ENCODE measurements at places on chromosomes 4 and X.

DNA sequence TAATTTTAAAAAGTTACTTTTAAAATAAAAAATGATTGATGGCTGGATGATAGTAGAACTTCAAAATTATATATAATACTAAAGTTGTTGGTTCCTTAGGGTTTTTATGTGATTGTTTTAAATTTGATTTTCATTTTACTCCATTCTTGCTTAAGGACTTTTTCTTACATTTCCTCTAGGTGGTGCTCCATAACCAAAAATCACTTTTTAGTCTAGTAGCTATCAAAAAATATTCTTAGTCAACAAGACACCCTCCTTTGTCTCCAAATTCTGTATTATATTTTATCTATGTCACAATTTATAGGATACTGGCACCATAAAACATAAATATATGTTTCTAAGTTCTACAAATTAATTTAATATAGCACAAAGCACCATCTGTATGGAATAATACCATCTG is 67.2 kb upstream of the BRWD3 start:
- DNase-seq, result peak; percentile 36

- no peak for DNase-seq
Measured at GRCh38 chr4:48172651-48173050, 38.6 kb upstream of the TXK start.

- DNase-seq, result no peak
Measured at GRCh38 chr4:100823993-100824323, 306.1 kb upstream of the EMCN start.

DNA sequence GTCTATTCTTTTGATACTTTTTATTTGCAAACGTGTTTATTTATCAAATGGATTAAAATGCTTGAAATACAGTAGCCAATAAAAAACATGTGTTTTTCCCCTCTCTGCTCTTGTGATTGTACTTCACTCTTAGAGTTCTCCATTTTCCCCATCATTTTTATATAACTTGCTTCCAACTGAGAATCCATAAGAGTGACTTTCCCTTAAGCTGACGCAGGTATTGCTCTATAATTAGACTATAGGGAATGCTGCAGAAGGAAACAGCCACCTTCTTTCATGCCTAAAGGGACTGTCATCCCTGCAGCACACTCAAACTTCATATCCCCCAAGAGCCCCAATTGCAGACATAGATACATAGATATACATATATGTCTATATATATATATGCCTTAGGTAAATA is 456.9 kb downstream of the ADGRL3 start:
- DNase-seq, result no peak

DNA sequence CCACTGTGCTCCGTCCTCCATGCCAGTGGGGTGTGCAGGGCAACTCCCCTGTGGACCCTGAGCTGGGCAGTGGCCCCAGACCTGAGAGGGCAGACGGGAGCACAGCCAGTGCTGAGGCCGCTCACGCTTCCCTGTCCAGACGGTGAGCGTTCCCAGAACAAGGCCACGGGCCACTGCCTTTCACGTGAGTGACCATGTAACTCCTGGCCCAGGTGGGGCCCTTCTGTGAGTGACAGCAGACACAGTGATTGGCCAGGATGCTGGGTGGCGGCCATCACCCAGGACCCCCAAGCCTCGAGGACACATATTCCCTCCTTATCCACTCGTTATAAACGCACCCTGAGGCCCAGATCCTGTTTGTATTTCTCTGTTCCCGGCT is 10.5 kb downstream of the NSG1 start:
- no peak for DNase-seq

GRCh38 chr4:182921608-182922007 is 4.4 kb upstream of the DCTD start:
- no peak for DNase-seq

- DNase-seq, result no peak
Measured at GRCh38 chr4:74319470-74319869, 11.2 kb downstream of the EPGN start.

DNA sequence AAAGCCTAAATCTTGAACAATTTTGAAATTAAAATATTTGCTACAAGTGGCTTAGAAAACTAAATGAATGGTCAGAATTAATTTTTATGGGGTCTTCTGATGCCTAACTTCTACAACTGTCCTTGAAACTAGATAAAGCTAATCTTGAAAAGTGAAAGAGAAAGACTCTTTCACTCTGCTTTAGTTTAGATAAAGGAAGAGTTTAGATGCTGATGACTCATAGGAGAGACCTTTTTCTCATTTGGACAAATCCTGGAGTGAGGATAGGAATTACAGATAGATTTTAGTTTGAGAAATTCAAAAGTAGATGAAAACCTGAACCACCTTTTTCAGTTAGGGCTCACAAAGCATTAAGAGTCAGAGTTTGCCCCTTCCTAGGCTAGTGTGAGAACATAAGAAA is 342.3 kb upstream of the GRID2 start:
- peak; percentile 20 for DNase-seq

GRCh38 chrX:134948333-134949241 is 42.2 kb upstream of the SMIM10 start:
- peak; percentile 62 for DNase-seq

- DNase-seq, result no peak
Measured at GRCh38 chr4:64516176-64516575, 106.9 kb upstream of the TECRL start.

GRCh38 chr4:30789219-30789671 is 69.1 kb downstream of the PCDH7 start:
- DNase-seq, result no peak

DNA sequence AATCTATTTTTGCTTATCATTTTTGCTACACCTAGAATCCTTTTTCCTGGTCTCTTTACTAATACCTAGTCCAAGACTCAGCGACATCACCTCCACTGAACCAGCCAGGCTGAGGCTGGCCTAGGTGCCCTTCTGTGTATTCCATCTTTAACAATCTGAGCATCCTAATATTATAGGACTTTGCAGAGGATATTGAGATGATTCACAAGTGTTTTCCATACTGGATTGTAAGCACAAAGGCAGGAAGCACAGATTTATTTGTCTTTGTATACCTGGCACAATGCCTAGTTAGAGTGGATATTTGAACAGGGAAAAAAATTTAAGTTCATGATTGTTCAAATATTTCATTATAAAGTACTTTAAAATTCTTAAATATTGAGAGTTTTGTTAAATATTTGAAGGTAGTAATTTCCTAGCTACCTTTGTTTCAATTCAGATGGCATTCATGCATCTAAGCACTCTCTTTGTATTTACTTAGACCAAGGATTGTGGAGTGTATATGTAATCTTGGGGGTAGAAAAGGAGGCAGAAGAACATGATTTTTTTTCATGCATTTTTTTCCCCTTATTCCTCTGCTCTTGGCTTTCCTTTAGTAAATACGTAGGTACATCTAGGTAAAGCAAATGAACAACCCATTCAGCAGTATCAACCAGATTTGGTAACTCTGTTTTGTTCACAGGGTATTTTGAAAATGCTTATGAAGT is 18.4 kb downstream of the SMARCA5 start:
- DNase-seq, result no peak

GRCh38 chr4:184384056-184384809 is 90.1 kb downstream of the IRF2 start:
- DNase-seq, result peak; percentile 94

DNA sequence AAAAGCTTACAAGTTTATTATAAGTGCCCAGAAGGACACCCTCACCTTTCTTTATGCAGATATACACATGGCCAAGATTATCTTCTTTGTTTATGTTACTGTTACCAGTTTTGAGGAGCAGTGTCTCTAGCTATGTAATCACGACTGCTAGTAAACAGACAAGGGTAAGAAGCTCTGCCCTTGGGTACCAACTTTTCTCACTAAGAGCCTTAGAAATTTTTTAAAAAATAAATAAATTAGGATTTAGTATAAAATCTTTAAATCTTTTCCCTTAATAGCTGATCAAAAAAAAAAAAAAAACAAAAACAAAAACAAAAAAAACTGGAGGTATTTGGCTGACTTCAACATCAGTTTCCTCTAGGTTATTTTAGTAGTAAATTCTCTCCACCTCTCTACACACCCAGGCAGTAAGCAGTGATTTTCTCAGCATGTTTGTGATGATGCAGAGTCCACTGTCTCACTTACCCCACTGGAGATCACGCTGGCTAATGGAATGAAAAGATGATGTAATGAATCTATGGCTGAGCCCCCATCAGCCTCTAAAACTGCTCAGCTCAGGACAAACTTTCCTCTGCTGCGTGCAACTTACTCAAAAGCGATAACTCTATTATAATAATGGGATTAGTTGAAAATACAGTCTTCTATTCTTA is 125.9 kb downstream of the FRYL start:
- no peak for DNase-seq

- no peak for DNase-seq
Measured at GRCh38 chrX:153547195-153547594, 29.8 kb downstream of the ATP2B3 start.

GRCh38 chrX:69430785-69431184 is 73.3 kb upstream of the NALF2 start:
- no peak for DNase-seq

- DNase-seq, result peak; percentile 88
Measured at GRCh38 chrX:43654431-43655150, 1.5 kb upstream of the MAOA start.

DNA sequence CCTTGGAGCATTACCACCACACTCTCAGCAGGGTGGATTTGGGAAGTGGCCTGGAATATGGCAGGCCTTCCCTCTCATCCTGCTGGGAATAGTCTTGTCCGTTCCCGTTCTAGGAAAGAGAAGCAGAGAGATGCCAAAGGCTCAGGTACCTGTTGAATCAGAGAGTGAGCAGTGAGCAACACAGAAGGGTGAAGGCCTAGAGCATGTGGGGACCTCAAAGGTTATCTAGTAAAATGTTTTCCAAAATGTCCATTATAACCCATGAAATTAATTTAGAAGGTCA is 30.8 kb downstream of the SLC16A2 start:
- DNase-seq, result no peak

GRCh38 chr4:167883266-167883665 is 209.1 kb upstream of the ANXA10 start:
- no peak for DNase-seq

GRCh38 chr4:172865103-172865502 is 303.5 kb upstream of the GALNT7 start:
- no peak for DNase-seq

DNA sequence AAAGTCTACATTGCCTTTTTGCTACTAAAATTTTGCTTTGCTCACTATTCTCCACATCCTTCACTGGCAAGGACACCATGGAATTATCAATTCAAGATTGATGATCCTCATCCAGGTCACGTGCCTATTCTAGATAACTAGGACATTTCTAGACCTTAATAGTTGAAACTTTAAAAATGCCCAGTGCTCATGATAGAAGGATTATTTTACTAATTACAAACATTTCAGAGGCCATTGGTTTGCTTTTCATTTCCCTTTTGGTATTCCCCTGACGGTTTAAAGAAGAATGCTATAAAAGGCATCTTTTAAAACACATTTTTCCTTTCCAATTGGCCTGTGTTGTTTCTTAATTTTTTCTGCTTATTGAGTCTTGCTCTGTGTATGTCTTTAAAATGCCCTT is 249.4 kb downstream of the NDST4 start:
- no peak for DNase-seq

DNA sequence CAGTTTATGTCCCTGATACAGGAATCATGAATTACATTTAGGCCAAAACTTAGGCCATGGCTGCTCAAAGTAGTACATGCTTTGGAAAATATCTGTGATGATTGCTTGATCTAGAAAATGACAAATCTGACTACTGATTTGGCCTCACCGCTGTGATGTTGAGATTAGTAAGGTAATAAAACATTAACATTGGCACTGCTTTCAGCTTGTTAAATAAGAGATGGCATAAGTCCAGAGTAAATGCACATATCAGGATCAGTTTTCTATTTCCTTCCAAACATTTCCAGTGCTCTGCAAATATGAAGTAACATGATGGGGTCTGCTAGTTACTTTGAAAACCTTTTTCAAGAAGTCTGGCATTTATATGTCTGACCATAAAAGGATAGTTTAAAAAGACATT is 687.3 kb upstream of the ACTRT1 start:
- no peak for DNase-seq

DNA sequence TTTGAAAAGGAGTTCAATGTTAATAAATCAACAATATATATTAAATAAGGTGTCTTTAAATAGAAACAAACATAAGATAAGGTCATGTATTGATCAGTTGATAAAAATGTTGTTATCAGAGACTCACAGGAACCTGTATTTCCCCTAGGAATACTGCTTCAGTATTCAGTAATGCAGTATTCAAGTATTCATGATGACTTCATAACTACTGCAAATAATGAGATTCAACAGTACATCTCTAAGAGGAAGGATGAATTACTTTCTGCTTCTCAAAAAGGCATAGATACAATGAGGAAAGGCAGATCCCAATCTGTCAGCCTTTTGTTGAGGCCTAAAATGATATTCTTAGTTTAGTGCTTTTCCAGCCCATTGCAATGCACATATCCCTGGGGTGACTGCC is 73.7 kb downstream of the MAGEB17 start:
- DNase-seq, result no peak

- peak; percentile 8 for DNase-seq
Measured at GRCh38 chr4:4323705-4324534, 33.9 kb downstream of the ZBTB49 start.

- DNase-seq, result no peak
Measured at GRCh38 chr4:171582961-171583581, 230.1 kb upstream of the GALNTL6 start.

GRCh38 chrX:39301036-39301435 is 499.8 kb downstream of the MID1IP1 start:
- DNase-seq, result no peak

- DNase-seq, result peak; percentile 35
Measured at GRCh38 chr4:139184129-139184528, 7.1 kb upstream of the ELF2 start.

GRCh38 chrX:95950679-95951078 is 734.0 kb upstream of the DIAPH2 start:
- no peak for DNase-seq

- DNase-seq, result no peak
Measured at GRCh38 chrX:41526271-41526670, 79.1 kb downstream of the NYX start.

- no peak for DNase-seq
Measured at GRCh38 chr4:123399627-123400358, 3.2 kb downstream of the SPRY1 start.

- no peak for DNase-seq
Measured at GRCh38 chr4:121168446-121169281, 4.5 kb upstream of the TNIP3 start.

DNA sequence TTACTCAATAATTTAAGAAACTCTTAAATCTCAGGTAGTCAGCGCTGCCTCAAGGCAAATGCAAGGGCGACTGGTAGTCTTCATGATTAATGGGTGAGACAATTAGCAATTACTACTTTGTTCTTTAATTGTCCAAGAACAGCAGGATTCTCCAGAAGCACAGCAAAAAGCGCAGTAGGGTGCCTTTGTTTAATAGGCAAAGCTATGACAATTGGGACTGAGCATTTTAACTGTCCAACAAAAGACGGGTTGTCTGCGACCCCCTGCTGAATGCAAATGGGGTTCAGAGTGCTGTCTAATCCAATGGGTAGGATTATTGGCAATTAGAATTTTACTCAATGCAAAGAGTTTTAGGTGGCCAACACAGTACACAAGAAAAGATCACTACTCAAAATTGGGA is 286.1 kb downstream of the CHIC1 start:
- DNase-seq, result no peak

DNA sequence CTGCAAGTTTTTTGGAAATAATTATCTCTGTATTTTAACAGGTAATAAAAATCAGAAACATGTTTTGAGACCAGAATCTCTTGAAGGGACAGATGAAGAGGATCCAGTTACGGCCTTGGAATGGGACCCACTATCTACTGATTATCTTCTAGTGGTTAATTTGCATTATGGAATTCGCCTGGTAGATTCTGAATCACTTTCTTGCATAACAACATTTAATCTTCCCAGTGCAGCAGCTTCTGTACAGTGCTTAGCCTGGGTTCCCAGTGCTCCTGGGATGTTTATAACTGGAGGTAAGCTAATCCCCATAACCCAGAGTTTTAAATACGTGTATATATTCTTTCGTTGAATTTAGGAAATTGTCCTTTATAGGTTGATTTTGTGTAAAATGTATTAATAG is 59.4 kb downstream of the WDR17 start:
- DNase-seq, result no peak
